A549 treated with AZD2906 at 1 μM for 4 hours (cell line): ENCODE measurements at places on chromosomes 4 and X. TPM values are rescaled to one million over a fixed set of nuclear protein-coding genes. Genes with fewer than 3 reads are reported as not detected.

The SPANXD gene
- not detected in 5 replicates for total RNA-seq

The STPG2 gene
- not detected in 5 replicates for total RNA-seq

The PNMA5 gene
- 0.03 TPM in 1 of 5 replicates, not detected in the others for total RNA-seq

The GPC3 gene
- 0.06 to 0.14 TPM in 2 of 5 replicates, not detected in the others for total RNA-seq

The ARX gene
- total RNA-seq = 0.25 to 0.74 TPM (median 0.69 TPM) in 5 replicates

The NUDT10 gene
- 1.1 to 1.9 TPM (median 1.4 TPM) in 5 replicates for total RNA-seq

The USP26 gene
- total RNA-seq = not detected in 5 replicates

The RIPPLY1 gene
- total RNA-seq = 0.11 TPM in 1 of 5 replicates, not detected in the others

The RAP1GDS1 gene
- 19.4 to 28.8 TPM (median 22.5 TPM) in 5 replicates for total RNA-seq

The EDNRA gene
- 0.21 to 0.48 TPM (median 0.26 TPM) in 5 replicates for total RNA-seq

The VEGFD gene
- 0.09 to 0.77 TPM (median 0.24 TPM) in 5 replicates for total RNA-seq

The FRMD7 gene
- not detected in 5 replicates for total RNA-seq

The GYPB gene
- total RNA-seq = not detected in 5 replicates

The TMEM156 gene
- 16.6 to 22.5 TPM (median 20.0 TPM) in 5 replicates for total RNA-seq

The PRICKLE3 gene
- 11.8 to 18.5 TPM (median 16.8 TPM) in 5 replicates for total RNA-seq

The POF1B gene
- 1.9 to 2.7 TPM (median 2.3 TPM) in 5 replicates for total RNA-seq

The TRIM60 gene
- not detected in 5 replicates for total RNA-seq

The HPGD gene
- 76.8 to 98.7 TPM (median 83.9 TPM) in 5 replicates for total RNA-seq

The STARD8 gene
- total RNA-seq = 1.0 to 1.8 TPM (median 1.5 TPM) in 5 replicates

The LONRF3 gene
- 2.6 to 3.3 TPM (median 3.1 TPM) in 5 replicates for total RNA-seq

The TEX13C gene
- not detected in 5 replicates for total RNA-seq

The TRIM61 gene
- total RNA-seq = not detected in 5 replicates

The UGT8 gene
- 0.06 to 0.17 TPM (median 0.14 TPM) in 5 replicates for total RNA-seq

The THAP6 gene
- total RNA-seq = 4.2 to 5.7 TPM (median 5.5 TPM) in 5 replicates

The EMCN gene
- not detected in 5 replicates for total RNA-seq
